SJSA1 (cell line): ENCODE measurements at places on chromosomes 6 and 20. TPM values are rescaled to one million over a fixed set of nuclear protein-coding genes. Genes with fewer than 3 reads are reported as not detected.

DNA sequence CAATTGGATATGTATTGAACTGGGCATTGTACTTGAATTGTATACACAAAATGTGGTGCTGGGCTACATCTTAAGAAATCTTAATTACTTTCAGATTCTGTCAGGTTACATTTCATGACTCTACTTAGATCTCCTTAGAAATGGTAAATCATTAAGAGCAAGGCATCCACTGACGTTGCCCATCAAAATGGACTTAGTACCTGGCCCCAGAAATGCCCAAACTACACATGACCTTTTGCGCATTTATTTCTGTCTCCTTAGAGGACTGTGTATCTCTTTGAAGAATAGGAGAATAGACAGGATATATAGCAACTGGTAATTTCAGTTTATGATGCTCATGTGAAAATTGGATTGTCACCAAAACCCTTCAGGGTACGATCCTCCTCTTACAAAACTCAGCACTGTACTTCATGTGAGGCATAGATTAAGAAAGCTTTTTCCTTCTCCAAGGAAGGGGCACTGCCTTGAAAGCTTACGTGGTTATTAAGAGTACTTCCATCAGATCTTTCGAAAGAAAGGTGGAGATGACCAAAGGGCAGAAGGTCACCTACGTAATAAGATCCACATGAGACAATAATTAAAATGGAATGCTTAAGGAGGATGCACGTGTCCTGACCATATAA, 61.4 kb upstream of the BMP2 start:
- no peaks in the 10 kb centered on the region for H3K27me3 ChIP-seq
- H3K4me1 ChIP-seq = peaks cover 70% of the 10 kb centered on the region
- DNase-seq = no peak
- no peaks in the 10 kb centered on the region for H3K36me3 ChIP-seq

Gene C4B
- total RNA-seq = 0.28 and 1.5 TPM in 2 replicates

- peaks cover 3% of the 10 kb centered on the region; the same call in 1 of the 2 replicates for H3K36me3 ChIP-seq
- no peak overlapping the region for H3K4me3 ChIP-seq
- peaks cover 6% of the 10 kb centered on the region for H3K4me1 ChIP-seq
- H3K27ac ChIP-seq = no peak overlapping the region
- DNase-seq = no peak
Observed at GRCh38 chr6:121330516-121330915, 3.8 kb downstream of the TBC1D32 start.

Gene PRL
- total RNA-seq = not detected in 2 replicates

Gene CRYBG1
- 6.4 and 10.1 TPM in 2 replicates for total RNA-seq

DNA sequence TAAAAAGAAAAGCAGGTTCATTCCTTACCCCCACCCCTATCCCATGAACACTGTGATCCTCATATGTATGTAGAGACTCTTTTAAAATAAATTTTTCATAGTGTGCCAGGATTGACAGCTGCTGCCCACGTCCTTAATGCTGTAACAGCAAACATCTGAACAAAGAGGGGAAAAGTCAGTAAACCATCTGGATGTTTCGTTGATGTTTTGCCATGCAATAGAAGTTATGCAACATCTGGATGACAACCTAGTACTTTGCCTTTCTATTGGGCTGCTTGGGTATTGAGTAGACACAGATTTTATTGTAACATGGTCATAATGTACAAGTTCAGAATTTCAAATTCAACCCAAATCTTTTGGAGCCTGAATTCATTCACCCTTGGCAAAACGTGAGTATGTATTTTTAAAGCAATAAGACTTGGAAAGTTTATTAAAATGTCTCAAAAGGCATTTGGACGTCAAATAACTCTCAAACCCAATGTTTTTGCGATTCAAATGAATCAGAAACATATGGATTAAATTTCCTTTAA, 500.3 kb downstream of the DHX35 start:
- H3K36me3 ChIP-seq = no peaks in the 10 kb centered on the region
- no peaks in the 10 kb centered on the region for H3K4me1 ChIP-seq
- no peak for DNase-seq
- H3K27ac ChIP-seq = no peak overlapping the region
